H7 (cell line): ENCODE measurements at places on chromosomes 5 and 9. TPM values are rescaled to one million over a fixed set of nuclear protein-coding genes. Genes with fewer than 3 reads are reported as not detected.

- DNase-seq = peak; percentile 5
Measured at GRCh38 chr5:127536687-127537086, 19.2 kb downstream of the PRRC1 start.

DNA sequence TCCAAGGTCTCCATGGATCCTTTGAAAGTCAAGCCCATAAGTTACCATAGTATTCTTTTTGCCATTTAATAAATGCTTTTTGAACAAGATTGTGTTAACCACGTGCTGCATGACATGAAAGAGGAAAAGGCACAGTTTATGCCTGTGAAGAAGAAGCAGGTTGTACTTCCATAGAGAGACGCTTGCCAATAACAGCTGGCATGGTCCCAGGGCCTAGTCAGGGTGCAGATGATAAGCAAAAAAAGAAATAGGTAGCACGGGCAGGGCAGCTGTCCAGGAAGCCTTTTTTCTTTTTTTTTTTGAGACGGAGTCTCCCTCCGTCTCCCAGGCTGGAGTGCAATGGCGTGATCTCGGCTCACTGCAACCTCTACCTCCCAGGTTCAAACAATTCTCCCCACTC is 71.8 kb upstream of the CLINT1 start:
- DNase-seq = no peak

- no peak for DNase-seq
Measured at GRCh38 chr9:110812886-110813285, 144.3 kb downstream of the MUSK start.

DNA sequence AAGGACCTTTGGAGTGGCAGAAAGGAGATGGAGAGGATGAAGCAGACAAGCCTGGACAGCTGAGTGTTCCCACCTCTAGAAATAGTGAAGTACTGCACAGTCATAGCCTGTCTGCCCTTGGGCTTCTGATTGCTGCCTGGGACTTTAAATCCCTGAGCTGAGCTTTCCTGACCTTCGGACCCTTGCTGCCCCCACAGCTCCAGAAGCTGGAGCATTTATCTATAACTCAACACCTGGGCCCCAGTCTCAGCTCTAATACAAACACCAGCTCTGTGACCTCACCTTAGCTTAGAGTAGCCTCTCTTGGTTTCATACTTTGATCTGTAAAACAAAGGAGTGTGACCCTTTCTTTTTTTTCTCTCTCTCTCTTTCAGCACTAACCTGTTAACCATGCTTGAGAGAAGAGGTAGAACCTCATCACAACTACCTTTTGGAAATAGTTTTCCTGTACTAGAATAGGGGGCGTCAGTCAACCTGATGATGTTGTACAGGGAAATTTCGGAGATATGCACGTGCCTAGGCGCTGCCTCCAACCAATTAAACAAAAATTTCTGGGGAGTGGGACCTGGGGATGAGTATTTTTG is 25.4 kb upstream of the ELL2 start:
- no peak for DNase-seq

- DNase-seq = no peak
Measured at GRCh38 chr5:124772457-124773200, 26.2 kb upstream of the ZNF608 start.

- no peak for DNase-seq
Measured at GRCh38 chr9:116757030-116757429, 69.9 kb downstream of the TRIM32 start.

- no peak for DNase-seq
Measured at GRCh38 chr5:170390472-170390871, 1.3 kb upstream of the KCNMB1 start.

DNA sequence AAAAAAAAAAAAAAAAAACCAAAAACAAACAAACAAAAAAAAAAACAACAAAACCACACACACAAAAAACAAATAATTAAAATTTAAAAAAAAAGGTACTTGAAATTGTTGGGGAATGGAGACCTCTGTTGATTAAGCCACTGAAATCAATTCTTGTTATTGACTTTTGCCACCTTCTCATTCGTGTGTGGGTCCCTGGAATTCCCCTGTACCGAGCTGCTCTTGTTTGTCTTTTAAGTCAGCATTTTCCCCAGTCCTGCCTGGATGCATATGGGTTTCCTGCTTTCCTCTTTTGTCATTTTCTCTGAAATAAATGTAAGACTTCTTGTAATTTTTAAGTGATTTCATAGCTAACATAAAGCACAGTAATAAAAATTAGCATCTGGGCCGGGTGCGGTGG is 45.5 kb downstream of the GPBP1 start:
- DNase-seq = no peak

DNA sequence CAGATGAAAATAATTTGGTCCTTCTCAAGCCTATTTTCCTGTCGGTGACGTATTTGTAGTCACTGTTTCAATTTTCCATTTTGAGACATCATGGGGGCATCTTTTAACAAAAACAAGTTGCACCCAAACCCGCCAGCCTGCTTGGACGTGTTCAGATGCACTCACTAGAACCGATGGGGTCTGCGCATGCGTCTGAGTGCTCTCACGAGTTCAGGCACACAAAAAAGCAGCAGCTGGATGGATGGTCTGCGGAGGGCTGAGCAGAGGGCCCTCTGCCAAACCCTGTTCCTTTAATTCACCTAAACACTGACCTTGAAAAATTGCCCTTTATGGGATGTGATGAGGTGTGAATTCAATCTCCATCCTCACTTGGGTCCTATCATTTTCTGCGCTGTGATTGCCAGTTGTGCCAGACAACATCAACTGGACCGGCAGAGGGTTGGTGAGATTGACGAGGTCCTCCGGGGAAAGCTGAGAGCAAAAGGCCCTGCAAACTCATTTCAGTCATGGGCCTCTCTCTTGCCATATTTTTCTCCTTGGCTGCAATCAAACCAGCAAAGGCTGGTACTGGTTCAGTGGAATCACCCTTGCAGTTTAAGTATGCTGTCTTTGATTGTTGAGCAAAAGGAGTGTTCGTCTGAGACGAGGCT is 251.9 kb downstream of the NFIB start:
- no peak for DNase-seq

- DNase-seq = no peak
Measured at GRCh38 chr5:162607879-162608278, 540.3 kb downstream of the GABRG2 start.

GRCh38 chr5:147658293-147658932 is 124.1 kb downstream of the JAKMIP2 start:
- peak; percentile 19 for DNase-seq

GRCh38 chr5:159616952-159617351 is 286.7 kb upstream of the IL12B start:
- DNase-seq = no peak

DNA sequence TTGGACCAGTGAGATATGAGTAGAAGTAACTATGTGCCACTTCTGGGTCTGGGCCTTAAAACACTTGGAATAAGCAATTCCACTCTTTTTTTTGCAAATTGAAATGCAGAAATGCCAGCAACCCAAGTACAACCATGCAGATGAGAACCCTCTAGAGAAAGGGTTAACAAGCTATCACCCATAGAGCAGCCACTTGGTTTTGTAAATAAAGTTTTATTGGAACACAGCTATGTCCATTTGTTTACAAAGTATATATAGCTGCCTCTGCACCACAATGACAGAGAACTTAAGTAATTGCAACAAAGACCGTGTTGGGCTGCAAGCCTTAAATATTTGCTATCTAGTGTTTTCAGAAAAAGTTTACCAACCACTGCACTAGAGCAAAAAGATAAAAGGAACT is 9.8 kb upstream of the TARS1 start:
- DNase-seq = no peak

DNA sequence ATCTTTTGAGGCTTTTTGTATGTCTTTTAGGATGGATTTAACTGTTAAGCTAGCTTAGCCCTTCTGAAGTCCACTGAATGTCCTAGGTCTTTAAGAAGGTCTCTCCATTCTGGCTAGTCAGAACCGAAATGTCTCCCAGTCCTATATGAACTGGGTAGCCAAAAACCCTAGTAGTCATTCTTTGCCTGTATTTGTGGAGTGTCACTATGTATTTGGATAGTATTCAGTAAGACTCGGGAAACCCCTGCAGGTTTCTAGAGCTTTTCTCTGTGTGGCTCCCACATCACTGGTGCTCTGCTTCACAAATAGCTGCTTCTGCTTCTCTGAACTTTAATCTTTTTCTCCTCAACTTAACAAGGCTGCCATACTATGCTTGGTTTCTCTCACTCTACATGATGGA is 68.0 kb downstream of the RIC1 start:
- DNase-seq = no peak

DNA sequence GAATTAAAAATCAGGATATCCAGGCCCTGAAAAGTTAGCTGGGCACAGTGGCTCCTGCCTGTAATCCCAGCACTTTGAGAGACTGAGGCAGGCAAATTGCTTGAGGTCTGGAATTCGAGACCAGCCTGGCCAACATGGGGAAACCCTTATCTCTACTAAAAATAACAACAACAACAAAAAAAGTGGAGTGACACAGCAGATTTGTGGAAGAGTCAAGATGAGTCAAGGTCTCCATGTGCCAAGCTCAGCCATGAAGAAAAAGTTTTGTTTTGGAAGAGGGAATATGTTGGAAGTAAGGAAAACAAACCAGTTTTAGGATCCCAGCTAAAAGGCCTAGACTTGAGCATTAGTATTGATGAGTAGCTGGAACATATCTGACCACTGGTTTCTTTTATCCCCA is 14.7 kb downstream of the LRRC70 start:
- DNase-seq = no peak

The OBP2A gene
- not detected in 2 replicates for total RNA-seq

The ARL14EPL gene
- total RNA-seq = not detected in 2 replicates

The ADGRV1 gene
- total RNA-seq = 28.8 and 44.2 TPM in 2 replicates

The CRB2 gene
- 1.6 and 1.7 TPM in 2 replicates for total RNA-seq
